ENCODE measurements at places on chromosomes 3 and 15.

DNA sequence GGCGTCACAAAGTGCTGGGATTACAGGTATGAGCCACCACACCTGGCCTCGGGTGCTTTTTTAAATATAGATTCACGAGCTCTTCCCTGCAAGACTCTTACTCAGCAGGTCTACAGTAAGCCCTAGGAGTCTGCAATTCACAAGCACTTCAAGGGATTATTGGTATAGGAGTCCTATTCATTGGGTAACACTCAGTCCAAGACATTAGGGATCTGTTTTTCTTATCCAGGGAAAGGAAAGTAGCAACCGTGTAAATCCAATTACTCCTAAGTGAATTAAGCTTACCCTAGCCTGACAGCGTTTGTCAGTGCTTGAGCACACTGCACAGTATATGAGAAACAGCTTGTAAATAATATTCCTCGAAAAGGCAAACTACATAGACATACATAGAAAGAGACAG, 109.9 kb downstream of the SENP2 start:
- no peaks in the 10 kb centered on the region for H3K27me3 ChIP-seq
- H3K4me3 ChIP-seq = no peak overlapping the region

DNA sequence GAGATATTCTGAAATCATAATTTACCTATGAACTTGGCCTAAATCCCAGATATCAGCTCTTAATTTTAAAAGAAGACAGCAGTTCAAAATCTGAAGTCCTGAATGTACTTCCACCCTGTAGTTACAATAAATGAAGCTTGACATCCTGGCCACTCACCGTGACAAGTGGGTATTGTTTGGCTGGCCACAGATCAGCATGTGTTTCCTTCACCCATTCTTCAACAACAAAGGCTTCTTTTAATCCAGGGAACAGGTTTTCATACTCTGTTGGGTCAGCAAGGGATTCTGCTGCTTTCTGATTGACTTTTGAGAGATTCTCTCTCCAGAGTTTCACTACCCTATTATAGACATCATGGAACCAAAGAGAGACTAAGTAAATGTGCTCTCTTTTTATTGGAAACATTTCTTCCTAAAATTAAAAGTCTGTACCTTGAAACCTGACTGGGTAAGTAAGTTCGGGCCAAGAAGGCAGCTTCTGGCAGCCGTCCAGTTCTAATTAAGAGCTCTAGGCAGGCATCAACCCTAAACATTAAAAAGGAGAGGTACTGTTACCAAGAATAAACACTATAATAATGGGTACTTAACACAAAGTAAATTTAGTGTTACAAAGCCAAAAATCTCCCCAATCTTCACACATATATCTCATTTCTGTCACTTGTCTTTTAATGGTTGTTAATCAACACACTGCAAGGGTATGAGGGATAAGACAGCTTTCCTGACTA, 15.2 kb downstream of the MRPS22 start:
- H3K27ac ChIP-seq = no peak overlapping the region
- H3K36me3 ChIP-seq = peaks cover 11% of the 10 kb centered on the region
- H3K4me3 ChIP-seq = no peak overlapping the region
- no peaks in the 10 kb centered on the region for H3K4me1 ChIP-seq
- DNase-seq = peak; percentile 15
- H3K27me3 ChIP-seq = no peaks in the 10 kb centered on the region

- no peak overlapping the region for H3K4me3 ChIP-seq
- no peak overlapping the region for H3K27ac ChIP-seq
These were observed 230.5 kb downstream of the NFKBIZ start for GRCh38 chr3:102079809-102080197.

DNA sequence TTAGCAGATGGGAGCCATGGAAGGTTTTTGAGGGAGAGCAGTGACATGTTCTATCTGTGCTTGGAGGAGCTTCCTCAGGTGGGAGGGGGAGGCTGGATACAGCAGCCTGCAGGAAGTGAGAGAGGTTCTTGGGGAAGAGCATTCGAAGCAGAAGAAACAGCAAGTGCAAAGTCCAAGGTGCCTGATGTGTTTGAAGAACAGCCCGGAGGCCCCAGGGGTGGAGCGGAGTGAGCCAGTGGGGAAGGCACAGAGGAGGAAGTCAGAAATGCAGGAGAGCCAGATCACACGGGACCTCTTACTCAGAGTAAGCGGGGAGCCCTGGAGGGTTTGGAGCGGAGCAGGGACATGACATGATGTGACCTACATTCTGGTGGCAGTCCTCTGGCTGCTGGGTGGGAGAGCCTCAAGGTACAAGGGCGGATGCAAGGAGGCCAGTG, 10.8 kb downstream of the ITGA11 start:
- H3K4me3 ChIP-seq = no peak overlapping the region
- H3K27me3 ChIP-seq = no peaks in the 10 kb centered on the region
- no peaks in the 10 kb centered on the region for H3K36me3 ChIP-seq
- H3K4me1 ChIP-seq = peaks cover 14% of the 10 kb centered on the region
- peak; percentile 67 for DNase-seq

DNA sequence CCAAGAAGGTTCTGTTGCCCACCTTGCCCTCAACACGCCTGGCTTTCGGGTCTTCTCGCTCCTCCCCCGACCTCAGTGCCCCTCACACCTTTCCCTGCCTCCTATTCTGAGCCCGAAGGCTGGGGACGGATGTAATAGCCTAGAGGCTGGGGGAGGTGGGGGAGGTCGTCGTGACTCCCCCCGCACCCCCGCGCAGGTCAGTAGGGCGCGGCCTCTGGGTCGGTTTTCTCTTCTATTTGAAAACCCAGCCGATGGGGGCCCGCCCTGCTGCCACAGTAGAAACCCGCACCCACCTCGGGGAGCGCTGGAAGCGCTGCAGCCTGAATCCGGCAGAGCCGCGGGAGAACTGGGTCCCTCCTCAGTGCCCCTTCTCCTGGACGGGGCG, 1.0 kb upstream of the RBPMS2 start:
- peak; percentile 59 for DNase-seq
- no peaks in the 10 kb centered on the region for H3K36me3 ChIP-seq
- peaks cover 23% of the 10 kb centered on the region for H3K4me1 ChIP-seq
- no peaks in the 10 kb centered on the region for H3K27me3 ChIP-seq

DNA sequence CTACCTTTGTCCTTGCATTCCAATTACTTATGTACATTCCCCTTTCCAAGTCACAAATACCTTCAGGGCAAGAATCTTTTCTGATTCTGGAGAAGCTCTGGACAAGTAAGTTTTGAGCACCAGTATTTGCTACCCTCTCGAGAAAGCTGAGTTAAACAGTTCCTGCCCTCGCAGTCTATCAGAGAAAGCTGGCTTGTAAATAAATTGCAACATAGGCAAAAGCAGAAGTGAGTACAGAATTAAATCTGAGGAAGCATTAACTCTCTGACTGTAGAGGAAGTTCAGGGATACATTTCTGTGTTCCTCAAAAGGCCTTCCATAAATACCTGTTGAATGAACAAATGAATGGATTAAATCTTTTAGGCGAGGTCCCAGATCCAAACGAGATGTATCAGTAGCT, 1.2 kb downstream of the OSBPL11 start:
- peaks cover 3% of the 10 kb centered on the region for H3K4me1 ChIP-seq
- peak; percentile 34 for DNase-seq
- H3K4me3 ChIP-seq = peak overlapping the region; percentile 86
- H3K27me3 ChIP-seq = no peaks in the 10 kb centered on the region
- no peak overlapping the region for H3K27ac ChIP-seq

DNA sequence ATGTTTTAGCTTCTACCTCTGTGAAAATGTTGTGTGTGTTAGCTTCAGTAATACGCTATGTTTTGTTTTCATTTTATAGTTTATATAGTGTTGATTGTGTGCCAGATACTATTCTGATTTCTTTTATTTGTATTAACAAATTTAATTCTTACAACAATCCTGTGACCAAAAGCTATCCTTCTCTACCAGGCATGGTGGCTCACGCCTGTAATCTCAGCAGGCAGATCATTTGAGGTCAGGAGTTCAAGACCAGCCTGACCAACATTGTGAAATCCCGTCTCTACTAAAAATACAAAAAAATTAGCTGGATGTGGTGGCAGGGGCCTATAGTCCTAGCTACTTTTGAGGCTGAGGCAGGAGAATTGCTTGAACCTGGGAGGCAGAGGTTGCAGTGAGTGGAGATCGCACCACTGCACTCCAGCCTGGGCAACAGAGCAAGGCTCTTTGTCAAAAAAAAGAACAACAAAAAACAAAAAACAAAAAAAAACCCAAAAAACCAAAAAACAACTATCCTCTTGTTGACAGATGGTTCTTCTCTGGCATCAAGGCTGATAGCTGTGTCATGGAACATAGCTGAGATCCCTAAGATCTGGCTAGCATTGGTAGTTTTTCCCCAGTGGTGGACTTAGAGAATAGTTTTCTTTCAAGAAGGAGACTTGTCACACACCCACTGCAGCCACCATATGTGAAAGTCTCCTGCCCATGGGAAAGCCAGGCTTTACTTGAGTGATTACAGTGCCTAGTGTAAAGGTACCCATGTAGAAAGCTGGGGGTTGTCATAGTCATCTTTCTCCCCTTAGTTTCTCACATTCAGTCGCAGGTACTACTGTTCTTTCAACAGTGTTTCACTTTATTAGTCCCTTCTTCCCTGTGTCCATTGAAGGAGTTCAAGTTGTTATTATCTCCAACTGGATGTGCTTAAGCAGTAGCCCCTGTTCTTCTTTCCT, 116.5 kb downstream of the UBE2E2 start:
- H3K4me3 ChIP-seq = no peak overlapping the region
- no peaks in the 10 kb centered on the region for H3K36me3 ChIP-seq
- H3K27me3 ChIP-seq = no peaks in the 10 kb centered on the region

- H3K4me3 ChIP-seq = no peak overlapping the region
- no peaks in the 10 kb centered on the region for H3K27me3 ChIP-seq
- H3K36me3 ChIP-seq = peaks cover 5% of the 10 kb centered on the region
- H3K27ac ChIP-seq = no peak overlapping the region
- no peak for DNase-seq
These were observed 16.1 kb downstream of the DNAJA4 start for GRCh38 chr15:78280319-78281072.

DNA sequence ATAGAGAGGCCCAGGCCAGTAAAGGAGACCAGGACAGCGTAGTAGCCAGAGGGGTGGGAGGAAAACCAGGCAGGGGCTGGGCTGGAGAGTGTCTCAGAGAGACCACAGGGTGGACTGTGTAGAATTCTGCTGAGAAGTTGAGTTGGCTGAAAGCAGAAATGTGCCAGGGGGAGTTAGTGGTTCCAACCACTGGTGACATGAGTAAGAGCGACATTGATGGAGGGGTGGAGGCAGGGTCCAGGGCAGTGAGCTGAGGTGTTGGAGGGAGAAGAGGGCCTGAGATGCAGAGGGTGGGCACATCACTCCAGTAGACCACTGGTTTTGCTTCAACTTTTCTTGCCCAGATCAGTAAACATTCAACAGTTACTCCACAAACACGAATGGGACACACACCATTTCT, 106.5 kb downstream of the ASB7 start:
- H3K4me1 ChIP-seq = peaks cover 2% of the 10 kb centered on the region
- H3K27ac ChIP-seq = no peak overlapping the region
- no peaks in the 10 kb centered on the region for H3K27me3 ChIP-seq
- no peak for DNase-seq
- no peaks in the 10 kb centered on the region for H3K36me3 ChIP-seq

GRCh38 chr3:117695871-117696645, 986.5 kb downstream of the TUSC7 start:
- no peak overlapping the region for H3K27ac ChIP-seq
- no peaks in the 10 kb centered on the region for H3K36me3 ChIP-seq
- no peaks in the 10 kb centered on the region for H3K27me3 ChIP-seq

- no peak for DNase-seq
- H3K4me1 ChIP-seq = peaks cover 6% of the 10 kb centered on the region
- H3K36me3 ChIP-seq = no peaks in the 10 kb centered on the region
- no peak overlapping the region for H3K4me3 ChIP-seq
- no peak overlapping the region for H3K27ac ChIP-seq
These were observed 30.3 kb downstream of the FGF12 start for GRCh38 chr3:192696943-192697587.

DNA sequence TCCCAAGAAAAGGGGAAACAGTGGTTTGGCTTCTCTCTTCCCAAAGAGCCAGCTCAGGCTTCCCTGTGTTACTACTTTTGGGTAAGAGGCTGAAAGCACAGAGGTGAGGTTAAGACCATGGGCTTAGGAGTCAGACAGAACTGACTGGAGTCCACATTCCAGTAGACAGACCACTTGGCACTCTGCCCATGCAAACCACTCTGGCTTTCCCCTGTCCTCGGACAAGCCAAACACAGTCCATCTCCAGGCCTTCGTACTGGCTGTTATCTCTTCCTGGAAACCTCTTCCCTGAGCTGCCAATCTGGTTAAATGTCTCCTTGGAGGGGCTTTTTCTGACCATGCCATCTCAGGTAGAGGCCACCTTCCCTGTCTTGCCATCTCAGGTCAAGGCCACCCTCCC, 53.1 kb upstream of the FAM3D start:
- no peak overlapping the region for H3K27ac ChIP-seq
- H3K36me3 ChIP-seq = no peaks in the 10 kb centered on the region
- no peaks in the 10 kb centered on the region for H3K4me1 ChIP-seq
- no peaks in the 10 kb centered on the region for H3K27me3 ChIP-seq
- no peak overlapping the region for H3K4me3 ChIP-seq

GRCh38 chr3:37287776-37288175, 113.4 kb upstream of the LRRFIP2 start:
- no peak overlapping the region for H3K4me3 ChIP-seq
- no peak for DNase-seq
- H3K27me3 ChIP-seq = no peaks in the 10 kb centered on the region
- no peaks in the 10 kb centered on the region for H3K36me3 ChIP-seq
- no peak overlapping the region for H3K27ac ChIP-seq

DNA sequence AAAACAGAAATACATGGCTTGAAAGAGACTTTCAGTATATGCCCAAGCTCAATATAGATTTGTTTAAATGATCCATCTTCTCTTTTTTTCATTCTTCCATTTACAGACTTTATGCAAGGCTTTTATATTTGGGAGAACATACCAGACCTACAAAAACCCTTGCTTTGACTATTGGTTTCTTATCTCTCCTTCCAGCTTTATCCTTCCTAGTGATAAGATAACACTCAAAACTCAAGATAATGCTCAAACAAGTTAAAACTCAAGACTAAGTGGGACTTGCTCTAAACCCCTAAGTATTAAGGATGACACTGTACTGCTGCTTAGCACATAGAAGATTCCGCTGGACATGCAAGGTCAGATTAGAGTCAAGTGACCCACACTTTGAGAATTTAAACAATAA, 8.0 kb downstream of the TUSC7 start:
- H3K4me3 ChIP-seq = no peak overlapping the region
- DNase-seq = peak; percentile 85
- H3K27ac ChIP-seq = no peak overlapping the region
- no peaks in the 10 kb centered on the region for H3K36me3 ChIP-seq
- no peaks in the 10 kb centered on the region for H3K27me3 ChIP-seq

GRCh38 chr15:66997212-66997611, 68.2 kb upstream of the SMAD3 start:
- no peak for DNase-seq
- H3K4me3 ChIP-seq = no peak overlapping the region
- H3K4me1 ChIP-seq = no peaks in the 10 kb centered on the region
- no peaks in the 10 kb centered on the region for H3K27me3 ChIP-seq
- no peaks in the 10 kb centered on the region for H3K36me3 ChIP-seq

Measured in mesendoderm (in vitro differentiated cells).